Naive thymus-derived CD4-positive, alpha-beta T cell (primary cell): ENCODE measurements at places on chromosomes 5 and 9.

DNA sequence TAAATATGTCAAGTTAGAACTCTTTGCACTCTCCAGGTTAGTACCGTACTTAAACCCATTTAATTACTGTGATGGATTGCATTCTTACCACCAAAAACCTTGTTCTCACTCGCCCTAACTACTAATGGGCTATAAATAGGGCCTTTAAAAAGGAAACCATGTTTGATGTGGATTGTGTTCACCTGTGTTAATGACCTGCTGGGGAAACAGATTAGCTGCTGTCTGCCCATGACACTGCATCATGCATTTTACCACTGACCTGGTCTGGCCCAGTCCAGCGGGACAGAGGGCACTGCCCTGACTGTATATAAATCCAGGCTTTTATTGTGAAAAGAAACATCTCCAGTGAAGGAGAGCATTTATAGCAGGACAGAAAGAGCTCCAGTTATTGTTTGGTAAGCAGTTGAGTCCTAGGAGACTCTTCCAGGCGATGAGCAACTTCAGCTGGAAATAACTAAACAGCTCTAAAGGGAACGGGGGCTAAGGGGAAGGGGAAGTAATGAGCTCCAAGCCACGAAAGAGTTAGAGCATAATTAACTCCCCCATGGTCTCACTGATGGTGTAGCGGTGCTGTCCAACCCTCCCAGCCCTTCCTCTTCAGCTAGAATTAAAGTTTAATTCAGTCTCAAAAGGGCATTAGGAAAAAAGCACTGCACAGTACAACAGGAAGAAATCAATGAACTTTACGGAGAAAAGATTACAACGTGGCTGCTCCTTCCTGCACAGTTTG is 303.1 kb downstream of the ENC1 start:
- H3K4me1 ChIP-seq = no peaks in the 10 kb centered on the region
- H3K27ac ChIP-seq = no peak overlapping the region
- no peak for DNase-seq

GRCh38 chr9:108972626-108973209 is 38.5 kb downstream of the ABITRAM start:
- H3K4me1 ChIP-seq = no peaks in the 10 kb centered on the region
- H3K27me3 ChIP-seq = no peaks in the 10 kb centered on the region
- H3K4me3 ChIP-seq = no peak overlapping the region
- H3K27ac ChIP-seq = no peak overlapping the region
- H3K36me3 ChIP-seq = no peaks in the 10 kb centered on the region
- no peak for DNase-seq

DNA sequence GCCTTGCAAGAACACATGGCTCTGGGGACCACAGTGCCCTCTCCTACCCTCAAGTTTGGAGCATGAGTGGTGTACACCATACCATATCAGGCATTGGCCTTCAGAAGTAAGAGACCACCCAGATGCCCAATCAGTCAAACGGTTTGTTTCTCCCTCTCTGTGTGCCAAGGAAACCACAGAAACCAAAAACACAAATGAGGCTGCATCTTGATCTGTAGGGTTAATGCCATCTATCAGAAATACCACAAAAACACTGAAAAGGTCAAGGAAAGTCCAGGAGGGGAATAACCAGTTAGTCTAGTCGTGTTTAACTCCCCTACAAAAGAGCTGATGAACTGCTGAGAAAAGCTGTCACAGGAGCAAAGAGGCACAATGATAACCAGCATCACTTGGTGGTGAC is 78.4 kb downstream of the INSYN2B start:
- no peak overlapping the region for H3K4me3 ChIP-seq
- H3K36me3 ChIP-seq = no peaks in the 10 kb centered on the region
- DNase-seq = no peak
- H3K27ac ChIP-seq = no peak overlapping the region
- no peaks in the 10 kb centered on the region for H3K27me3 ChIP-seq
- H3K4me1 ChIP-seq = no peaks in the 10 kb centered on the region

GRCh38 chr5:135326296-135327254 is 72.5 kb downstream of the MACROH2A1 start:
- no peaks in the 10 kb centered on the region for H3K27me3 ChIP-seq
- H3K36me3 ChIP-seq = no peaks in the 10 kb centered on the region
- H3K4me1 ChIP-seq = no peaks in the 10 kb centered on the region
- no peak overlapping the region for H3K4me3 ChIP-seq

DNA sequence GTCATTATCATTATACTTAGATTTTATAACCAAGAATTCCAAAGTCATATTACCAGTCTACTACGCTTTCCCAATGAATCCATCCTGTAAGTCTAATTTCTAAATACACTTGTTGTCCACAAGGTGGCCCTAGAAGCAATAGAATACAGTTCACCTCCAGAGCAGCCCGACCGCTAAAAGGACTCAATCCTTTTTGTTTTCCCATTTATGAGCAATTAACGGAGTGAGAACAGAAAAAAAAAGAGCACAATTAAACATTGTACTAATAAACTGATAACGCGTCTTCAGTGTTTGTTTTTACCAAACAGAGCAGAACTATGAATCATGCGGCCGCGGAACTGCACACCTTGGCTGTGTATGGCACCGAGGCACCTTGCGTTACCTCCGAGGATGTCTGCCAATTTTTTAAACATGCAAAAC is 160.7 kb upstream of the DAPK1 start:
- peak overlapping the region; percentile 8 for H3K4me3 ChIP-seq
- no peaks in the 10 kb centered on the region for H3K4me1 ChIP-seq
- peaks cover 6% of the 10 kb centered on the region for H3K27me3 ChIP-seq
- no peaks in the 10 kb centered on the region for H3K36me3 ChIP-seq

DNA sequence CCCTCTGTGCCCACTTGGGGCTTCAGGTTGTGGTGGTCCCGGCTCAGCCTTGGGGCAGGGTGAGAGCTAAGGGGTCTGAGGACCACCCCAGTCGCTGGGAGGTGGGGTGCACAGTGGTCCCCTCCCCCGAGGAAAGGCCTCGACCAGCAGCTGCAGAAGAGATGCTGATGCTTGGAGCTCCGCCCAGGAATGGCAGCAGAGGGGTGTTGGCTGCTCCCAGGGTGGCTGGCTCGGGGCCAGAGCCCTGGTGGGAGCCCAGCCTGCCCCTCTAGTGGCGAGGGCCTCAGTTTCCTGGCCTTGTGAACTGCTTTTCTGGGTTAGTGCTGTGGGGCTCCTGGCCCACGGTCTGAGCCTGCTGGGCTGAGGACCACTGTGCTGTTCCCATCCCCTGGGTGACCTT is 1.2 kb downstream of the DIPK1B start:
- no peak for DNase-seq
- no peak overlapping the region for H3K4me3 ChIP-seq
- H3K36me3 ChIP-seq = no peaks in the 10 kb centered on the region
- peaks cover 9% of the 10 kb centered on the region for H3K27me3 ChIP-seq

GRCh38 chr5:107466233-107466769 is 204.4 kb downstream of the EFNA5 start:
- H3K4me3 ChIP-seq = no peak overlapping the region
- DNase-seq = no peak
- H3K4me1 ChIP-seq = no peaks in the 10 kb centered on the region
- H3K27me3 ChIP-seq = no peaks in the 10 kb centered on the region

DNA sequence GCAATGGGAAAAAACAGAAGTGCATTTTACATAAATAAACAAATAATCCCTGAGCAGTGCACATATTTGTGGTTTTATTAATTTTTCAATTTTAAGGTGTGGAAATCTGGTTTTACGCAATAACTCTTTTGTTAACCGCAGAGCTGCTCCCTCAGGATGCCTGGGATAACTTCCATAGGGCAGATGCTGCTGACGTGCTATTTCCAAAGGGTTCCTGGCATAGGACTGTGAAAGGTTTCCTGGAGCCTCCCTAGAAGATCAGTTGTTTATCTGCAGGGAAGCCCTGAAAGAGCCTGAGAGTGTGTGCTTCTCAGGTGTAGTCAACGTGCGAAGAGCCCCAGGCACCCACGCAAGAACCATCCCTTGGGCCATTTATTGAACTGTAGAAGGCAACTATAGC is 443.5 kb downstream of the PLK2 start:
- no peak overlapping the region for H3K27ac ChIP-seq
- no peaks in the 10 kb centered on the region for H3K4me1 ChIP-seq
- no peak overlapping the region for H3K4me3 ChIP-seq
- no peaks in the 10 kb centered on the region for H3K27me3 ChIP-seq
- no peaks in the 10 kb centered on the region for H3K36me3 ChIP-seq

DNA sequence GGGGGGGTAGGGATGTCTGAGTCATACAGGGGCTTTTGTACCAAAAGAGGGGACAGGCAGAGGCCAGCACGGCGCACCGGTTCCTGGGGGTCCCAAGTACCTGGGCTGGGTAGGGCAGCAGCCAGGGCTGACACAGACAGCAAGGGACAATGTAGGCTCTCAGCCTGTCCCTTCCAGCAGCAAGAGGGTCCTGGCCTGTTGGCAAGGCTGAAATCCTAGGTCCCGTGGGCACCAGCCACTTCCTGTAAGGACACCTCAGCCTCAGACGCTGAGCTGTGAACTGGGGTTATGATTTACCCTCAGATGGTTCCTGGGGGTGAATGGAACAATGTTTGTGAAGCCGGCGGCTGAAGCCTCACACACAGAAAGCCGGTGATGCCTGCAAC is 41.3 kb downstream of the NACC2 start:
- peaks cover 6% of the 10 kb centered on the region for H3K27me3 ChIP-seq
- no peak overlapping the region for H3K4me3 ChIP-seq
- H3K27ac ChIP-seq = no peak overlapping the region
- DNase-seq = no peak

- no peak for DNase-seq
- no peak overlapping the region for H3K4me3 ChIP-seq
- no peaks in the 10 kb centered on the region for H3K4me1 ChIP-seq
- no peak overlapping the region for H3K27ac ChIP-seq
- no peaks in the 10 kb centered on the region for H3K36me3 ChIP-seq
- H3K27me3 ChIP-seq = no peaks in the 10 kb centered on the region
These were observed 107.6 kb upstream of the TNC start for GRCh38 chr9:115225459-115226116.

GRCh38 chr5:56769875-56770604 is 45.3 kb upstream of the MAP3K1 start:
- H3K27ac ChIP-seq = no peak overlapping the region
- H3K4me1 ChIP-seq = no peaks in the 10 kb centered on the region

DNA sequence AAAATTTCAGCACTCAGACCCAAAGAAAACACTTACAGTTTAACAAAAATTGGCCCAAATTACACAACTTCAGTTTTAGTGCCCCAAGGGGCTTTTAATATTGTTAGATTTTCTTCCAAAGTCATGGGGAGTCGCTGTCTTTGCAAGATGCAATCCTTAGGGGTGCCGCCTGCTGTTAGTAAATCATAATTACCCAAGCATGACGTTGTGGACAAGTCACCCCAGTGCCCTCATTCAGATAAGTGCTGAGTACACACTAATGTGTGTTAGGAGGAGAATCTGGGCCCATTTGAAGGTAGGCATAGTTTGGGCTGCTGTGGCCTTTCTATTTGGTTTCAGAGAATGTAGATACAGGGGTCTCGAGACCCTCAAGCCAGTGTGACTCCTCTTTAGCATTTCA is 138.1 kb downstream of the SV2C start:
- no peaks in the 10 kb centered on the region for H3K4me1 ChIP-seq
- H3K27ac ChIP-seq = no peak overlapping the region
- no peak for DNase-seq
- no peaks in the 10 kb centered on the region for H3K36me3 ChIP-seq

- DNase-seq = no peak
- no peak overlapping the region for H3K4me3 ChIP-seq
- H3K27ac ChIP-seq = no peak overlapping the region
- no peaks in the 10 kb centered on the region for H3K27me3 ChIP-seq
These were observed 389.4 kb upstream of the RORB start for GRCh38 chr9:74107692-74108091.

- H3K4me3 ChIP-seq = no peak overlapping the region
- DNase-seq = no peak
- H3K27ac ChIP-seq = no peak overlapping the region
- H3K27me3 ChIP-seq = no peaks in the 10 kb centered on the region
- no peaks in the 10 kb centered on the region for H3K36me3 ChIP-seq
- H3K4me1 ChIP-seq = no peaks in the 10 kb centered on the region
These were observed 34.1 kb downstream of the COL15A1 start for GRCh38 chr9:98977813-98978212.

GRCh38 chr5:17463653-17464052 is 34.4 kb upstream of the TAF11L2 start:
- no peak overlapping the region for H3K4me3 ChIP-seq
- H3K27ac ChIP-seq = no peak overlapping the region
- no peaks in the 10 kb centered on the region for H3K36me3 ChIP-seq
- H3K27me3 ChIP-seq = no peaks in the 10 kb centered on the region
- no peak for DNase-seq
- H3K4me1 ChIP-seq = no peaks in the 10 kb centered on the region

GRCh38 chr5:116651653-116652052 is 77.0 kb upstream of the SEMA6A start:
- no peak for DNase-seq
- H3K27me3 ChIP-seq = no peaks in the 10 kb centered on the region
- no peaks in the 10 kb centered on the region for H3K4me1 ChIP-seq
- H3K36me3 ChIP-seq = no peaks in the 10 kb centered on the region
- no peak overlapping the region for H3K4me3 ChIP-seq

DNA sequence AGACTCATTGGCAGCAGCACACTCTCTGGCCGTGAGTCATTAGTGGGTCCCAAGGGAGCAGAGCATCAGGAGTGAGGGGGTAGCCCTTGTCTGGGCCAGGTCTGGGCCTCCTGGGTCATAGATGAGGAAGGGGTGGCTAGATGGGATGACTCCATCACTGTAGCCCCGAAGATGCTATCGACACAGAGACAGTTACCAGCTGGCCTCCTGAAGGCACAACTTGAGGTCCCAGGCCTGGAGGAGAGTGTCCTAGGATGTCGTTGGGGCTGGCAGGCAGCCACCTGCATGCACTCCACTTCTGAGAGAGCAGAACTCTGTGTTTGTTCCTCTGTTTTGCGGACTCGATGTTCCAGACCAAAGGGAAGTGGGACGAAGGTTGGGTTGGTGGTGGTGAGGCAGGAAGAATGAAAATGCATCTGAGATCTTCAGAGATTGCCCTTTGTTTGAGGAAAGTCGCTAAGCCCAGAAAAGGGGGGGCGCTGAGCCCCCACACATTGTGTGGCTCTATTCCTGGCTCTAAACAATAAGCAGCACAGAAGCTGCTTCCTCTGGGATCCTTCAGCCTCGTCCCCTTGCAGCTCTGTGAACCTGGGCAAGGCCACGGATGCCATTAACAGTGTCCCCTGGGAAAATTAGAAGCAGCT is 4.7 kb downstream of the BTNL9 start:
- H3K36me3 ChIP-seq = no peaks in the 10 kb centered on the region
- no peak overlapping the region for H3K27ac ChIP-seq
- DNase-seq = no peak
- H3K4me1 ChIP-seq = no peaks in the 10 kb centered on the region
- no peak overlapping the region for H3K4me3 ChIP-seq

DNA sequence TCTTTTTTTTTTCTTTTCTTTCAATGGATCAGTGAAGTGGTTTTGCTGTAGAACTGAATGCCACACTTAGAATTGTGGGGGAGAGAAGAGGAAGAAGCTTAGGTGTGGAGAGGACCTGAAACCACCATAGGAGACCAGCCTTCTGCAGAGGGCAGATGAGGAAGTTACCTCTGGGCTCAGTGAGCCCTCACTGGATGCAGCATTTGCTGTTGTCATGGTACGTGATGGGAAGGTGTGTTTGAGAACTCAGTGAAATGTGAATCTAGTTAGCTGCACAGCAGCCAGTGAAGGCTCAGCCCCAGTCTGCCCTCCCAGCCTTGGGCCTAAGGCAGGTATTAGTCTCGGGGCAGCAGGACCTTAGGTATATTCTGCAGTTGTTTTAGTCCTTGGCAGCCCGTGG is 17.5 kb downstream of the CYFIP2 start:
- peak overlapping the region; percentile 37 for H3K27ac ChIP-seq
- peaks cover 47% of the 10 kb centered on the region for H3K4me1 ChIP-seq
